Omental fat pad (tissue), 4 donors: ENCODE measurements at places on chromosomes 3 and 15.

DNA sequence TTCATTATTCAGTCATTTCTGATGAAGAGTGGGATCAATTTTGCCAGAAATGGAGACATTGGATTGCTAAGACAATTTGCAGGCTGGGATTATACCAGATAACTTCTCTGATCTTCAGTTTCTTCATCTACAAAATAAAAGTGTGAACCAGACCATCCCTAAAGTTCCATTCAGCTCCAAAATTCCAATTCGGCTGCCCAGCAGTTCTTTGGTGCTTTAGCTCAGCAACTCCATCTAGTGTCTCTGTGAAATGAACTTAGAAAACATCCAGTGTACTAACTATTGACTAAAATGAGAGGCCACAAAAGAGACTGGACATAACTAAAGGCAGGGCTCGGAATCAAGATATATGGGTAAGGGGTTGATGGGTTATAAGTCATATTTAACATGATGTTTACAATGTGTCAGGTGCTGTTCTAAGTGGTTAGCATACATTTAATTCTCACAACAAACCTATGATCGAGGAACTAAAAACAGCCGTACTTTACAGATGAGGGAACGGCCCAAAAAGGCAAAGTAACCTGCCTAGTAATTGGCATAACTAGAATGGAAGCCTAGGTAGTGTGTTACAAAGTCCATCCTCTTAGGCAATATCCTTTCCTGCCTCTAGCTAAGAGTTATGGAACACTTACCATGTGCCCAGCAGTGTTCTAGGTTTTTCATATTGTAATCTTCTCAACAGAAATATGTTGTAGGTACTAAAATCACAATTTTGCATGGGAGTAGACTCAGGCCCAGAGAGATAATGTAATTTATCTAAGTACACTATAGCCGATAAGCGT, 17.0 kb downstream of the THAP10 start:
- DNase-seq, result no peak

DNA sequence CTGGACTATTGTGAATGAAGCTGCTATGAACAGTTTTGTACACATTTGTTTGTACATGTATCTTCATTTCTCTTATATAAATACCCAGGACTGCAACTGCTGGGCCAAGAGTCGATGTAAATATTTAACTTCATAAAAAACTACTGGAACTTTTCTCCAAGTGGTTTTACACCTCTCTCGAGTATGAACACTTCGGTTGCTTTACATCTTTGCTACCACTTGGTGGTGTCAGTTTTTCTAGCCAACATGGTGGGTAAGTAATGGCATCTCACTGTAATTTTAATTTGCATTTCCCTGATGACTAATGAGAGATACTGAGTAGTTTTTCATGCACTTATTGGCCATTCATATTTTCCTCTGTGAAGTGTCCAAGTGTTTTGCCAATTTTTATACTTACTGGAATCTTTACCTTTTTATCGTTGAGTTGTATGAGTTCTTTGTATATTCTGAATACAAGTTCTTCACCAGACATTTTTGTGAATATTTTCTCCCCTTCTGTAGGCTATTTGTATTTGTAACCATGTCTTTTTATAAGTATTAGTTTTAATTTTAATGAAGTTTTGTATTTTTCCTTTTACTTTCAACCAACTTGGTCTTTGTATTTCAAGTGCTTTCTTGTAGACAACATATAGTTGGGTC, 44.4 kb downstream of the PCOLCE2 start:
- DNase-seq, result no peak

- DNase-seq, result peak; percentile 67
These were observed 1.3 kb downstream of the KLF15 start for GRCh38 chr3:126355777-126356372.

- DNase-seq, result no peak
These were observed 84.4 kb downstream of the MYLK start for GRCh38 chr3:123799544-123800361.

DNA sequence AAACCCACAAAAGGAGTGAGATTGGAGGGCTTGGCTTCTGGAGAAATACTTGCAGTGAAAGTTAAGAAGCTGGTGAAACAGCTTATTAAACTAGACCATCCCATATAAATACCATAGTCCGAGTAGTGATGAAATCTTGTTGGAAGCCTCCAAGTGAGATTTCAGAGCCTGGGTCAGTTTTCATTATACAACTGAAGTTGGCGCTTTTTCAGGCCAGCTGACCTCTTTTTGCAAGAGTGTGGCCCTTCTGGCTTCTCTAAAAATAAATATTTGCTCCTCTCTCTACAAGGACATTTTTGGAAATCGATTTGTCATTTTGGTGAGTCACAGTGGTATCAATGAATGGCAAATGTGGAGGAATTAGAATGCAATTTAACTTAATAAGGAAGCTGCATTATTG, 51.2 kb upstream of the THRB start:
- no peak for DNase-seq

- no peak for DNase-seq
These were observed 107.8 kb downstream of the MBNL1 start for GRCh38 chr3:152376351-152377183.

GRCh38 chr15:29528276-29528675, 258.7 kb upstream of the NSMCE3 start:
- DNase-seq, result no peak

DNA sequence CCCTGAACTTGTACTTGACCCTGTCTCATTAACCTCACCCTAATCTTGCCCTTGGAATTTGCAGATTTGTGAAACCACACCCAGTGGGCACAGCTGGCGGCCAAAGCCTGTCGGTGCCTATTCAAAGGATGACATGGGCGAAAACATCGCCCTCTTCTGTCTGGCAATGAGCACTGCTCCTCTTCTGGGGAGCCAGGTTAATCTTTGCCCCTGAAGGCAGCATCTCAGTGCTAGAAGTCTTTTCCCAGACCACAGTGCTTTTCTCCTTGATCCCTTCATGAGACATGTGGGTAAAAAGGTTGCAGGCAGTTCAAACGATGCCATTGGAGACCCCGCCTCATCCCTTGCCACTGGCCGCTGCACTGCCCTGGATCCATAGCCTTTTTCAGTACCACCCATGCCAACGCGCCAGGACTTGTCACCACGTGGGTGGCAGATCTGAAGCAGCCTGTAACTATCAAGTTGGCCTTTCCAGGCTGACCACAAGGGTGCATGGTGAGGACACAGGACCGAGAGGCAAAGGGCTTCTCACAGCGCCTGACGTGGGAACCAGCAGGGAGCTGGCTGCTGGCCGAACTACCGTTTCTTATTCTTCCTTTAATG, 6.5 kb upstream of the DNASE1L3 start:
- DNase-seq, result no peak

GRCh38 chr15:74950078-74950908, 6.3 kb downstream of the RPP25 start:
- peak; percentile 83 for DNase-seq

DNA sequence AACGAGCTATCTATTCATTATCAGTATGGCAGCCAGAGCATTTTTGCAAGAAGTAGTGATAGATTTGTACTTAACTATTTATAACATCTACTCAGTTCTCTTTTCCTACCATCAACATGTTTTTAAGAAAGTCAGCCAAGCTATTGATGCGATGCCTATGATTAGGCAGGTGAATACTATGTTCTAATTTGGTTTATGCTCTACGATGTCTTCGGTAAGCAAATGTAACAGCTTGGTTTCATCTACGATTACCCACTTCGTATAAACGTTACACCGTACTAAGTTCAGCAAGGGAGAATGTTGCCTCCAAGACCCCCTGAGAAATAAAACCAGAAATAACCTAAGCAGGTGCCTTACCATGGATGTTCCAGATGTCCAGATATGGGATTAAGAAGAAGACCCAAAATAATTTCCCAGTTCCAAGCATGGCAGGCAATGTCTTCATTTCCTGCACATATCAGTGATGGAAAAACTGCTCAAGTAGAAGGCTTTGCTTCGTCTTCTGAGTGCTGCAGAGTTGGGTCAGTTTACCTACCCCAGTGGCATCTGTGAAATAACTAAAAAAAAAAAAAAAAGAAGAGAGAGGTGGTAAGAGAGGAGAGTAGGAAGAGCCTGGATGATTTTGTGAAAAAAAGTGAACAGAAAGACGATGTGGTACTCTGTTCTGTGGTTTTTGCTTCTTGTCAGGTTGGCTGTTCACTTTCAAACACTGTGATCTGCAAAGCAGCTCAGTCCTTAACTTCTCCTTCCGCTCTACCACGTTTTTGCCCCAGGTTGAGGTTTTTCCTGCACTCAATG, at the start of gene BTLA:
Gene BTLA (minus strand): TSS at position 559 of the 798 bp plus-strand sequence. CDS start 114 bp downstream, at position 445.
- DNase-seq, result no peak

- DNase-seq, result no peak
These were observed 92.9 kb upstream of the CADPS start for GRCh38 chr3:62968128-62968527.

DNA sequence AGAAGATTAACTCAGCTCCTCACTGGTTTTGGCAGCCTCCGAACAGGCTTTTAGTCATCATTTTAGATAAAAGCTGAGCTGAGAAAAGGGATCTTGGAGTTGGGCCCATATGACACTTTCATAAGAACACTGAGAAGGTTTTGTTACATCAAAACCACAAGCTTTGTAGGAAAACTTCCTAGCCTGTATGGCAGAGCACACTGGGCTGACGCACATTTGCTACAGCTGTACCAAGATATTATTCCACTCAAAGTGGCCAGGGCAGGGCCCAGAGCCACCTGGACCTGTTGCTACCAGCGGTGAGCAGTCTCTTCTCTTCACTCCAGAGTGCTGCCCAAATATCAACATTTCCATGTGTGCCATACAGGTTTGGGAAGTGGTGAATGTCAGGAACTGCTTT, 160.5 kb upstream of the CCDC54 start:
- no peak for DNase-seq

GRCh38 chr15:95018888-95019545, 787.7 kb downstream of the MCTP2 start:
- no peak for DNase-seq

GRCh38 chr3:54777141-54777540, 150.7 kb downstream of the LRTM1 start:
- DNase-seq, result no peak

DNA sequence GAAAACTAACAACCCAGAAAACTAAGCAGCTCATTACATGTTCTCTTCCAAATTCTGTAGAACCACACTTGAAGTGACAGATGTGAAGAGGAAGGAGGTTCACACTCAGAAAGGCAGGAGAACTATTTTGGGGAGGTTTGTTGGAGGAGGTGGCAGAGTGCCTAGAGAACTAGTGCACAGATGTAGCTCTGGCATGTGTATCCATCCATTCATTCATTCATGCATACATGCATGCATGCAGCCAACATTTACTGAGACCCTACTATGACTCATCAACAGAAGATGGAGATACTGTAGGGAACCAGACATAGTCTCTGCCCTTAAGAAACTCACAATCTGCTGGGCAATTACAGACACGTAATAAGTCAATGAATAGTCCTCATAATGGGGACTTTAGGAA, 116.7 kb downstream of the ERC2 start:
- no peak for DNase-seq

GRCh38 chr15:56017511-56017910, 24.1 kb upstream of the NEDD4 start:
- DNase-seq, result no peak

- no peak for DNase-seq
These were observed 17.4 kb upstream of the RPUSD3 start for GRCh38 chr3:9861201-9861600.

DNA sequence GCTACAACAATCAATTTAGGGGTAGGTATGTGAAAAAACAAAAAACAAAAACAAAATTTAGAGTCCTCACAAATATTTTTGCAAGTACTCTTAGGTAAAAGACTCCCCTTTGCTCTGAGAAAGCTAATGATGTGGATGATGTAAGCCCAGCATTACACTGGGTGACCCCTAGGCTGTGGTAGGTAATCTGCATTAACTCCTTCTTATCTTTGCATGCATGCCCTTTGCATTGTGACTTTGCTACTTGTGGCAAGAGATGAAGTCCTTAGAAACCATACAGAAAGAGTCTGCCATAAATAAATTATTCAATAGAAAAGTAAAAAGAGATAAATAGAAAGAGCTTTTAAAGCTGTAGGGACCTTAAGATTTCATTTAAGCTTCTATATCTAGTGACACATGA, 159.7 kb upstream of the MBNL1 start:
- DNase-seq, result no peak

DNA sequence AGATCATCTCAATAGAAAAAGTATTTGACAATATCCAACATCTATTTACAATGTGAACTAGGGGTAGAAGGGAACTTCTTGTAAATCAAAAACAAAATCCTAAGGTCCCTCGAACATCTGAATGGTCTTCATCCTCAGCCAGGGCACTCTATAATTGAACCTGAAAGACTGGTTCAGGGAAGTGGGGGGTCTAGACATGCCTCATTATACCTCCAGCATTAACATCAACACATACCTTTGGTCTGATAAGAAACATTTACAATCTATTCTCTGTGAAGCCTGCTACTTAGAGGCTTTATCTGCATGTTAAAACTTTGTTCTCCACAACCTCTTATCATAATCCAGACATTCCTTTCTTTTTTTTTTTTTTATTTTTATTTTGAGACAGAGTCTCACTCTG, 211.8 kb downstream of the CTNNB1 start:
- no peak for DNase-seq

- DNase-seq, result no peak
These were observed 56.4 kb upstream of the RASGRP1 start for GRCh38 chr15:38620851-38621594.

- no peak for DNase-seq
These were observed 222.8 kb upstream of the TLE3 start for GRCh38 chr15:70320482-70320881.

- no peak for DNase-seq
These were observed 449.2 kb upstream of the CFAP20DC start for GRCh38 chr3:59499000-59499399.

DNA sequence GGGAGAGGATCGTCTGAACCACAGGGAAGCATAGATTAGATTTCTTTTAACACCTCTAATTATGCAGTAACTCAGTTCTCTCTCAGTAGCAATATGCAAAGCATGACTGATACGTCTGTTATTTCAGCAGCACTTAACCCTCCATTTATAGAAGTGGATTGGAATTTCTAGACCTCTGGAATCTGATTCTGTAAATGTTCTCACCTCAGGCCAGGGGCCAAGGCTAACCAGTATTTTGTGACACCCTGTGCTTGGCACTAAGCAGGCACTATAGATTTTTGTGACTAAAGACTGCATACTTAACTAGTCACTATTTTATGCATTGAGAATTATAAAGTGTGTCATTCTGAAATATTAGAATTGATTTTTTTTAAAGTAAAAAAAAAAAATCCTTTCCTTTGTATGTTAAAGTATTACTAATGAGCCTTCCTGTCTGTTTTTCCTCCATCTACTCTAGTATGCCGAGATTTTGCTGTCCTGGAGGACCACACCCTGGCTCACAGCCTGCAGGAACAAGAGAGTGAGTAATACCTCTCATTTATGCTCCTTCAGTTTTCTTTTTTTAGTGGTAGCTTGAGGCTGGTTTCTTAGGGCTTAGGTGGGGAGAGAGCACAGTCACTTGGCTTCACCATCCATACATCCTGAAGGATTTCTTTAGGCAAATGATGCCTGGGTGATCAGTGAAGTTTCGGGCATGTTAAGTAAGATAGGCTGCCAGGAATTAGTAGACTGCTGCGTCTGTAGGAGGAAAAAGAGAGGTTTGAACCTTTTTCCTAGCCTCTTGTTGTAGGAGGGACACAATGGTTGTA, 26.5 kb upstream of the UTS2B start:
- DNase-seq, result no peak
